Stimulated activated CD8-positive, alpha-beta memory T cell treated with anti-CD3 and anti-CD28 coated beads, Interleukin-15, amount 100 ng/mL, for 48 hours (primary cell): ENCODE measurements at places on chromosomes 3 and 15.

DNA sequence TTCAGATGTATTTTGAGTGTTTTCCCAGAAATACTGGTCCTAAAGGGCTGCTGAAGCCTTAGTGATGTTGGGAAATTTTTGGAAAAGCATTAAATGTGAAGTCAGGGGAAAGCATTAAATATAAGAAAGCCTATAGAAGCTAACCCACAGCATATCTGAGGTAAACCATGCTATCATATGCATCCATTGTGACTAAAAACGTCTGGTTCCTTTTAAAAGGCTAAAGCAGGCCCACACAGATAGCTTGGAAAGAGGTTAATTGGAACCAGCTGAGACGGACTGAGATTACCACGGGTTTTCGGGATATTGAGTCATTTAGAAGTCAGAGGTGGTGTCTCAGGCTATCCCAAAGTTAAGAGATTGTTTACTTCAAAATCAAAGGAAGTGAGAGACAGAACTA is 78.2 kb downstream of the CYP19A1 start:
- no peak for DNase-seq

GRCh38 chr3:47365213-47366153 is 15.3 kb upstream of the PTPN23 start:
- DNase-seq, result no peak

DNA sequence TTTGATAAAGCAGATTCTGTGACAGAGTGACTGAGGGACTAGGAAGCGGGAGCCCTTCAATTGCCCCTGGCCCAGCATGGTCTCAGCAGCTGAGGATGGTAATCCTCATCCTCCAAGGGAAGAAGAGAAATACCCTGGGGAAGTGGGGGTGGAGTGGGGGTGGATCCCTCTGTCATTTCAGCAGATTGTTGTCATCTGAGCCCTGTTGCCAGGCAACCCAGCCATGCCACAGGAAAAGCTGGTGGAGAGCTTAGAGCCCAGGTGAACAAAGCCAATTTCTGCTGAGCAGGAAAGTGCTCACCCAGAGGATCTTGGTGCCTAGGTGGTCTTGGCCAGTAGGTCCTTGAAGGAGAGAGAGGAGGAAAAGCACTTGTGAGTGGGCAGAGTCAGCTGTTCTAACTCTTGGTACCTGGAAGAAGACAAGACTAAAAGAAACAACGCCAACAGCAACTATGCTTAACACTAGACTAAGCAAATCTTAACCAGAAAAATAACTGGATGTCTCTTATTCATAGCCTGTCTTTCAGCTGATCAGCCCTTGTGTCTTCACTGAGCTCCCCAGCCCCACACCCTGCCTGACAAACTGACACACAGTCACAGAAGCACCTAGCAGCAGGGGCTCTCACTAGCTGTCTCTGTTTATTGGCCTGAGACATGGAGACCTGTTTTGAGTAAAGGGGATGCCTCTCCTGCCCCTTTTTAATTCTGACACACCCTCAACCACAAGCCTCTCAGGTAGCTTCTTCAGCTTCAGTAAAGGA is 40.1 kb upstream of the DCLK3 start:
- no peak for DNase-seq

GRCh38 chr15:91408476-91409076 is 308.5 kb downstream of the SV2B start:
- no peak for DNase-seq

GRCh38 chr15:93478947-93479346 is 389.9 kb upstream of the RGMA start:
- no peak for DNase-seq

DNA sequence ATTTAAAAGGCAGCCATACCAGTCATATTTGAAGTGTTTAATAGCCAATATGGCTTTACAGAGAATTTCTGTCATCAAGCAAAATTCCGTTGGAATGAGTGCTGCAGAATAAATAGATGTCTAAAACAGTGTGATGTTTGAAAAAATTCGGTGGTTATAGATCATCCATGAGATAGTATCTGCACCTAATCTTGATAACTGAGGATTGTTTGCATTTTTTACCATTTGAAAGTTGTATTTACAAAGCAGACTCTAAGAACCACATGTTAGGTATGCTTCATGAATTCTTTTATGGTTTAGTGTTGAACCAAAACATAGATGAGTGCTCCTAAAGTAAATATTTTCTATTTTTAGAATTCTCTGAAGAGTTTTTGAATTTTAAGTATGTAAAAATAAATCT is 476.1 kb downstream of the NAALADL2 start:
- no peak for DNase-seq

GRCh38 chr3:127452321-127452821 is 138.2 kb downstream of the TPRA1 start:
- no peak for DNase-seq

DNA sequence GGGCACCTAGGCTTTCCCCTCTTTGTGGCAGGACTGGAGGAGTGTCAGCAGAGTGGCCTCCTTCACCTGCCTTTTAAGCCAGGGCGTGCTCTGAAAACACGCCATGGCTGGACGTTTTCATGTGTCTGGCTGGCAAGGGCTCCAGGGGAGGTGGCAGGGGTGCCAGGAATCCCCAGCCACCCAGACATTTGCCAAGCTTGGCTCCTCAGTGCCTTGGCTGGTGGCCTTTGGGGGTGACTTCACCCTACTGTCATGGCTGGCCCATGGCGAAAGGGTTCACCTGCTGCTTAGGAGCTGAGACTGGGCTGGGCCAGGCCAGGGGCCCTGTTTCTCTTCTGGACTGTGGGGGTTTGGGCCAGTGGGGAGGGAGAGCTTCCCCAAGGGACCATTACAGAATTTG is 17.6 kb downstream of the KLF13 start:
- DNase-seq, result no peak

GRCh38 chr3:194103505-194103904 is 32.4 kb upstream of the HES1 start:
- DNase-seq, result no peak

DNA sequence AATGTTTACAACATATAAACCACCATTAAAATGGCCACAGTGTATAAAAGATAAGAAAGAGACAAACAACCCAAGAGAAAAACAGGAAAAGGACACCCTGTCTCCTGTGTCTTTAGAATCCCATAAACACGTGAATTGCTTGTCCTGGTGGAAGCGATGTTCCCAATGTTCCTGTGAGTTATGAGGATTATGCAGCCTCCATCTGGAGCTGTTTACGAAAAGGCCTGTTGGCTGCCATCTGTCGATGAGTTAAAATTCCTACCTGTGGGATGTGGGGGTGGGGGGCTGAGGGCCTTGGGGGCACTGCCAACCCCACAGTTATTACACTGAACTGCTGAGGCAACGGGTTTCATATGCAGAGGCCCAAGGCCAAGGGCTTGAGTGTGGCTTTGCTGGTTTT is 13.6 kb downstream of the NISCH start:
- DNase-seq, result no peak

GRCh38 chr3:169668957-169669741 is 5.6 kb upstream of the MECOM start:
- peak; percentile 49 for DNase-seq

- DNase-seq, result no peak
Measured at GRCh38 chr3:125428216-125428830, 53.2 kb upstream of the ZNF148 start.

GRCh38 chr3:32239307-32240158 is 1.1 kb downstream of the CMTM8 start:
- no peak for DNase-seq

GRCh38 chr3:14124223-14124614 is 451 bp downstream of the CHCHD4 start:
- DNase-seq, result peak; percentile 54

DNA sequence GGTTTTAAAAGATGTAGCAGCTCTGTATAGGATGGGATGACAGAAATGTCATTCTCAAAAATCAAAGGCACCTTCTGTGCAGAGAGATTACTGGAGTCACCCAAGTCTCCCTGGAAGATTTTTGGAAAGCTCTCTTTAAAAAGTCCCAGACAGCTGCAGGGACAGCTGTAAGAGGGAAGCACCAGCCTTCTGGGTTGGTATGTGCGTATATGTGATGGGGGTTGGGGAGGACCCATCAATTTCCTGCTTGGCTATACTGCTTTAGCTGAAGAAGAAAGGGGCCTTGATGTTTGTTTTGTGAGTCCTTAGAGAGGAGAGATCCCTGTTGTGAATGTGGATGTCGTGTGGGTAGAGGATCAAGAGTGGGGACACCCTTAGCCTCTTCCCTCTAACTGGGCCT is 5.4 kb upstream of the SEC11A start:
- no peak for DNase-seq
